Stimulated activated CD4-positive, alpha-beta T cell treated with anti-CD3 and anti-CD28 coated beads, Interleukin-12 subunit alpha, Interleukin-12 subunit beta, amount 100 ng/mL, for 48 hours (primary cell): ENCODE measurements at places on chromosomes 2 and 18.

GRCh38 chr2:30268296-30268871 lies 37.0 kb downstream of the LBH start:
- DNase-seq, result no peak

DNA sequence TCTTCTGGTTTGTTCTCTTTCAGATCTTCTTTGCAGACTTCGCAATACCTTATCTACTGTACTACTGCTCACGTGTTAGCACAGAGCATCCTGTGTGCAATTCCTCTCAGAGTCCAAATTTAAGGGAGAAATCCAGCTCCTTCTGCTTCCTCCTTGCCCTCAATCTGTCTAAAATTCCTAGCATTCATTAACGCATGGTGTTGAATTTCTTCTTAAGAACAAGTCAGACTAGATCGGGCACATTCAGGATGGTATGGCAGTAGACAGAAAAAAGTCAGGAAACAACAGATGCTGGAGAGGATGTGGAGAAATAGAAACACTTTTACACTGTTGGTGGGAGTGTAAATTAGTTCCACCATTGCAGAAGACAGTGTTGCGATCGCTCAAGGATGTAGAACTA lies 206.1 kb upstream of the CDH7 start:
- DNase-seq, result no peak

DNA sequence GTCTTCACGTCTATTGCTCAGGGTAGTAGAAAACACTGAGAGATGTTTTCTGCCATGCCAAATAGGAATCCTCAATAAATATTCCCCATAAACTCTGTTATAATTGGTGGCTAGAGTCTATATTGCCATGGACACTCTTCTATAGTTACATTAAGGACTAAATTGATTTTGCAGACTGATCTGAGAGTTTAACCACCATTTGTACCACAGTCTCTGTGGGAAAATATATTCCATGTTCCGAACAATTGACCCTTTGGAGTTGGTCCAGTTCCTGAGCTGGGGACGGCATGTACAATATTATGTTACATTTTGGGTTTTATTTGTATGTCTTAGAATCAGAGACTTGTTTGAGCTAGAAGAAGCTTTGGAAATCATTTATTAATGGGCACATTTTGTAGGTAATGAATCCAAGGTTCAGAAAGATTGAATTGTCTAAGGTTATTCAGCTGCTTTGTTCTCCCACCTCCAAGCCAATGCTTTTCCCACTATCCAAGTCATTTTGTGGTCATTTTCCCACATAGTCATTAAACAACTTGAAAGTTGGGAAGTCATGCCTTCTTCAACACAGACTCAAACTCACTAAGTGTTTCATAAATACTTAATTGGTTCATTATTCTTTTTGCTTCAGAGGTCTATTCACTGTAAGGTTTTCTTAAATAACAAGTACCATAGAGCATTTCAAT lies 5.1 kb upstream of the PPP1CB start:
- no peak for DNase-seq

GRCh38 chr18:58196881-58197872 lies 153.2 kb downstream of the NEDD4L start:
- no peak for DNase-seq

DNA sequence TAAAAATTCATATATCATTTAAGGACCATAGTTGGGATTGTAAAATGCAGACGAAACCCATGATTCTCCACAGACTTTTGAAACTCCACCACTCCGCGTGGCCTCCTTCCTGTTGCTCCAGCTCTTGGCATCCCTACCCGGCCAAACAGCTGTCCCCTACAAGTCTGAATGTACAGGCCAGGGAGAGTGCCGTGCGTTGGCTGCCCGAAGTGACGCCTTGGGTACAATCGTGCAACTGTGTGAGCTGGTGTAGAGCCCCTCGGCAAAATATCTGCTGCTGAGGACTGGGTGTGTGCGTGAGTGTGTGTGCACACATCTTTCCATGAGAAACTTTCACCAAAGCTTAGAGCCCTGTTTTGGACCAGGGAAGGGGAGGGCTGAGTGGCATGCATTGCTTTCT lies 43.8 kb upstream of the ZNF516 start:
- no peak for DNase-seq

DNA sequence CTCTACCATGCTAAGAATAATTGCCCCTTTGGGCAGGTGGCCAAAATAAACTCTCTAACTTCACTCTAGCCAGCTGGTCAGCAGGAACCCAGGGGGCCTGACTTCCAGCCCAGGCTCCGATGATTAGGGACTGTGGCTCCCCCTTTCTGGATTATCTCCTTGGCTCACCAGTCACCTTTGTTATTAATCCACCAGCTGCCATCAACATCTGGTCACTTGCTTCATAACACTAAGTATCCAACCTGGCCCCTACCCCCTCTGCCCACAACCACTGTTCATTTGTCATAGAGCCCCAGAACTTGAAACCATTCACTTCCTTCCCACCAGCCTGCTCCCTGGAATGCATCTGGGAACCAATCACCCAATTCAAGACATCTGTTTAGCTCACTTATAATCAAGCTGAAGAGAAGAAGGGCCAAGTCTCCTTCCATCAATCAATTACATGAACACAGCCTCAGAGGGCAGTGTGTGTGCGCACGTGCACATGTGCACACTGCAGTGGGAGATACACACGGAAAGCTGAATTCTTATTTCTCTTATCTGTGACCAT lies 215.1 kb downstream of the ALK start:
- DNase-seq, result no peak
